ENCODE measurements at places on chromosomes 16 and 17.

GRCh38 chr17:75504347-75505151 lies 10.8 kb downstream of the CASKIN2 start:
- peaks cover 6% of the 10 kb centered on the region for H3K36me3 ChIP-seq
- H3K4me3 ChIP-seq, result no peak overlapping the region
- H3K27ac ChIP-seq, result no peak overlapping the region
- DNase-seq, result no peak
- no peaks in the 10 kb centered on the region for H3K4me1 ChIP-seq
- H3K27me3 ChIP-seq, result no peaks in the 10 kb centered on the region

GRCh38 chr16:49632795-49633184 lies 223.1 kb downstream of the ZNF423 start:
- H3K27me3 ChIP-seq, result no peaks in the 10 kb centered on the region
- H3K4me3 ChIP-seq, result no peak overlapping the region
- DNase-seq, result no peak
- no peak overlapping the region for H3K27ac ChIP-seq
- peaks cover 13% of the 10 kb centered on the region for H3K36me3 ChIP-seq

DNA sequence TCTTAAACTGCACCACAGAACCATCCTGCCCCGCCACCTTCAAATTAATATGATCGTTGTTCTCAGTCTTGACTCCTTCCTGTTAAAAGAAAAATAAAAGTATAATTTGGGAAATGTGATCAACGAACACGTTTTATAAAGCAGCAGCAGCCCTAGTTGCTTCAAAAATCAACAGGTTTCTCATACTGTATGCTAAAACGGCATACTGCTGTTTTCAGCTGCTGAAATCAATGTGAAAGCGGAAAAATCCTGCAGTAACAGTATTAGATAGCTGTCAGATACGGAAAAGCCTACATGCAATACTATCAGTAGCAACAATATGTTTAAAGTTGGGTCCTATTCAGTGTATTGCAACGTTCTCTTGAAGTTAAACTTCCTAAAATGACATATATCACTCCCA lies 1.6 kb downstream of the SUMO2 start:
- H3K27ac ChIP-seq, result peak overlapping the region; percentile 56
- H3K4me1 ChIP-seq, result peaks cover 9% of the 10 kb centered on the region
- H3K36me3 ChIP-seq, result peaks cover 9% of the 10 kb centered on the region

DNA sequence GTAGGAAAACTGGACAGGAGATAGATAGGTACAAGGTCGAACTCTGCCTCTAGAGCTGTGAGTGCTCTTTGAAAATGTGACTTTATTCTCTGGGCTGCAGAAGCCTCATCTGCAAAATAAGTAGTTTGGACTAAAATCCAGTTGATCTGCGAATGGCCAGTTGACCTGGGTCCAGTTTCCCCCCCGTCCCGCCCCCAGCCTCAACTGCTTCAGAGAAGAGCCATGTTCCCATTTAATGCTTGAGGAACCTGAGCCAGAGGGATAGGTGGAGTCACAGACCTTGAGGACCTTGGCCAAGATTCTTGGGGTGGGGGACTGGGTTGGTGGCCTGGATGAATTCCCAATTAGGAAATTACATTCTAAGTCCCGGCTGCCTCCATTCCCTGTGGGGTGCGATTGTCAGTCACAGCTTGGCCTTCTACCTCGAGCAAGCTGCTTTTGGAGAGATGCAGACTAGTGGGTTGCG lies 14.1 kb downstream of the TBX2 start:
- DNase-seq, result no peak
- no peak overlapping the region for H3K27ac ChIP-seq
- no peaks in the 10 kb centered on the region for H3K36me3 ChIP-seq
- no peaks in the 10 kb centered on the region for H3K4me1 ChIP-seq

DNA sequence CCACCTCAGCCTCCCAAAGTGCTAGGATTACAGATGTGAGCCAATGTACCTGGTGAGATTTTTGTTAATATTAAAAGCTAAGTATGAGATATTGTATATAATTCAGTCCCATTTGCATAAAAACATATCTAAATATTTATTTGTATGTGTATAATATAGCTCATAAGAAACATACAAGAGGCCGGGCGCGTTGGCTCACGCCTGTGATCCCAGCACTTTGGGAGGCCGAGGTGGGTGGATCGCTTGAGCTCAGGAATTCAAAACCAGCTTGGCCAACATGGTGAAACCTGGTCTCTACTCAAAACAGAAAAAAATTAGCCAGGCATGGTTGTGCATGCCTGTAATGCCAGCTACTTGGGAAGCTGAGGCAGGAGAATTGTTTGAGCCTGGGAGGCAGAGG lies 16.8 kb upstream of the BCO1 start:
- DNase-seq, result no peak
- no peak overlapping the region for H3K27ac ChIP-seq
- peaks cover 18% of the 10 kb centered on the region for H3K4me1 ChIP-seq
- peaks cover 38% of the 10 kb centered on the region for H3K27me3 ChIP-seq
- H3K36me3 ChIP-seq, result no peaks in the 10 kb centered on the region

DNA sequence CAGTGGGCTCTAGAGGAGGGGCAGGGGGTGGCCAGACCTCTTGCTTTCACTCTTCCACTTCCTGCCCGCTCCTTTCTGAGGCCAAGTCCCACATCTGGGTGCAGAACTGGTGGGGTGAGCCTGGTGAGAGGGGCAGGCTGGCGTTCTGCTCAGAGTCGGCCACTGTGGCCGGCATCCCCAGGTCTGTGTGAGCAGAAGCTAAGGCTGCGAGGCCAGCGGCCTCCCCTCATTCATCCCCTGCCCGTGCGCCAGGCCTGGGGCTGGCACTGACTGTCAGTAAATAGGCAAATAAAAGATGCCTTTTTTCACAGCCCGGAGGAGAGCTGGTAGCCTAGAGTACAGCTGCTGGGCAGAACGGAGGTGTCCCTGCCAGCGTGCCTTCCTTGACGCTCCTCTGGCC lies 1.2 kb downstream of the DEF8 start:
- H3K36me3 ChIP-seq, result no peaks in the 10 kb centered on the region
- H3K4me1 ChIP-seq, result no peaks in the 10 kb centered on the region
- no peak for DNase-seq
- H3K4me3 ChIP-seq, result peak overlapping the region; percentile 80

- no peaks in the 10 kb centered on the region for H3K4me1 ChIP-seq
- H3K27ac ChIP-seq, result no peak overlapping the region
- no peak for DNase-seq
Measured at GRCh38 chr17:58779446-58779845, 23.8 kb downstream of the PPM1E start.

- H3K27ac ChIP-seq, result no peak overlapping the region
- H3K4me1 ChIP-seq, result peaks cover 14% of the 10 kb centered on the region
- no peak overlapping the region for H3K4me3 ChIP-seq
- H3K27me3 ChIP-seq, result peaks cover 93% of the 10 kb centered on the region
- no peak for DNase-seq
- H3K36me3 ChIP-seq, result no peaks in the 10 kb centered on the region
Measured at GRCh38 chr16:86574646-86575045, 3.7 kb upstream of the FOXL1 start.

GRCh38 chr16:69775563-69775962 lies 13.4 kb downstream of the WWP2 start:
- DNase-seq, result no peak
- H3K27ac ChIP-seq, result no peak overlapping the region
- peaks cover 3% of the 10 kb centered on the region for H3K36me3 ChIP-seq
- H3K27me3 ChIP-seq, result no peaks in the 10 kb centered on the region

DNA sequence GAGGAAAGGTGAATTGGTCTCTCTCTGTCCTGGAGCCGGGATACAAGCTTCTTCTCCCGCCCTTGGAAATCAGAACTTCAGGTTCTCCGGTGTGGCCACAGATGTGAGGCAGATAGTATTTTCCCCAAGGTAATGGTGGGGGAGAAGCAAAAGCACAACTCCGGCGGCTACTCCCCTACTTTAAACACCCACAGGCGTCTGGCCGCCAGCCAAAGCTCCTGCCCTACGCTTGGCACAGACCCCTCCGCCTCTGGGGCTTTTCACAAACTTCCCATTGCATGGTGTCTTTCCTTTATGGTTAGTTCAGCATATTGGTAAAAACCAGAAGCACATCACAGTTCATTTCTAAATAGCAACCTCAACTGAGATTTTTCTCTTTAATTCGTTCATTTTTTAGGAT lies 39.4 kb upstream of the B4GALNT2 start:
- no peak overlapping the region for H3K27ac ChIP-seq
- H3K27me3 ChIP-seq, result peaks cover 3% of the 10 kb centered on the region
- H3K4me1 ChIP-seq, result no peaks in the 10 kb centered on the region
- no peaks in the 10 kb centered on the region for H3K36me3 ChIP-seq
- no peak overlapping the region for H3K4me3 ChIP-seq

DNA sequence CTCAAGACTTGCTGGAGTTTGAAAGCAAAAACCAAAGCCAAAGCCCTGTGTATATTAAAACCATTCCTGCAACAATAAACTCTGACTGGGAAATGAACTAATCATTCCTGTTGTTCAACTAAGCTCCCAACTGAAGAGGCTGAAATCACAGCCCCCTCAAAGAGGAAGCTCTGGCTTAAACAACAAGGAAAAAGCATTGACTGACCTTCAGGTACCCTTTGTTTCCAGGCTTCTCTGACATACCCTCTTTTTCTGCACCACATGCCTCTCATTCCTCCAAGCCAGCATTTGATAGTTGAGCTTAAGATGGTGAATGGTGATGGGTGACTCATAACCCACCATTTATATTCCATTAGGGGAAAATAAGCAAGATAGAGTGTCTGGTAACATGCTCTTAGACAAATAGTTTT lies 470.9 kb upstream of the SOX9 start:
- H3K4me3 ChIP-seq, result no peak overlapping the region
- H3K27ac ChIP-seq, result no peak overlapping the region
- no peaks in the 10 kb centered on the region for H3K27me3 ChIP-seq
- peaks cover 2% of the 10 kb centered on the region for H3K36me3 ChIP-seq
- DNase-seq, result no peak
- H3K4me1 ChIP-seq, result no peaks in the 10 kb centered on the region

DNA sequence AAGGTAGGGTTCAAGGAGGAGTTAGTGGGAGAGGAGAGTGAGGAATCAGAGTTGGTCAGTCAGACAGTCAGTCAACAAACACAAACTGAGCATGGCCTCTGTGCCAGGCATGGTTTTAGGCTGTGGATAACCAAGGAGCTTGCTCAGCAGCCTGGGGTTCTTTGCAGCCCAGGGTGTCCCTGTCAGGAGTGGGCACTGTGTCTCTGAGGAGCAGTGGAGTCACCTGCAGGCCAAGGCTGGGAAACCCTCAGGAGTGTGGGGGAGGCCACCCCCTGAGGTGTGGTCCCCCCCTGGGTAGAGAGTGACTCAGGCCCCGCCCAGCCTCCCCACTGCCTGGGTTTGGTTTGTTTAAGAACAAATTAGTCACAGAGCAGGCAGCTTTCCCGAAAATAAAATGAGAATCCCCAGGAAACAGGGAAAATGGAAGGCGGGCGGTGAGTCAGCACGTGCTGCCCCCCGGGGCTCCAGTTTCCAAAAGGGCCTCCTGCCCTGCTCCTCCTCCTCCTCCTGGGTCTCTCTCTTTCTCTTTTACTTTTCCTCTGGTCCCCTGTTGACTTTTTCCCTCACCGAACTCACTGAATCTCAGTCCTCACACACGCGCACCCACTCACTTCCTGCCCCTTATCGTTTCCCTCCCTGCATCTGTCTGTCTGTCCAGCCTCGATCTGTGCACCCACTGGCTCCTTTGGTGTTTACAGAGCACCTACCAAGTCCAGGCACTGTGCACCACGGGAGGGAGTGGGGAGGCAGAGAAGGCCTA lies 44.3 kb downstream of the SOCS3 start:
- no peak for DNase-seq
- H3K27ac ChIP-seq, result peak overlapping the region; percentile 82
- peaks cover 22% of the 10 kb centered on the region for H3K27me3 ChIP-seq
- no peaks in the 10 kb centered on the region for H3K36me3 ChIP-seq
- peaks cover 26% of the 10 kb centered on the region for H3K4me1 ChIP-seq
